ENCODE measurements at places on chromosomes 7 and 10.

DNA sequence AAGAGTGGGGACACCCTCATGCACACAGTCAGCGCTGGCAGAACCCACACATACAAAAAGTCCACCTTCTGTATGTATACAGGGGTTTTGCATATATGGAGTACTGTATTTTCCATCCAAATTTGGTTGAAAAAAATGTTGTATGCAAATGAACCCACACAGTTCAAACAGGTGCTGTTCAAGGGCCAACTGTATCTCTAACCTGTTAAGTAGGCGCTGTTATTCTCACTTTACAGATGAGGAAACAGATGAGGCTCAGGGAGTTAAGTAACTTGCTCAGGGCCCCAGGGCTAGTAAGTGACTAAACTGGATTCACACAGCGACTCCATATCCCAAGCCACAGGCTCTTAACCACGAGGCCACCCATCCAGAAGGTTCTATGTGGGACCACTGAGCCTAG is 69.9 kb downstream of the C10orf105 start:
- no peak for DNase-seq

DNA sequence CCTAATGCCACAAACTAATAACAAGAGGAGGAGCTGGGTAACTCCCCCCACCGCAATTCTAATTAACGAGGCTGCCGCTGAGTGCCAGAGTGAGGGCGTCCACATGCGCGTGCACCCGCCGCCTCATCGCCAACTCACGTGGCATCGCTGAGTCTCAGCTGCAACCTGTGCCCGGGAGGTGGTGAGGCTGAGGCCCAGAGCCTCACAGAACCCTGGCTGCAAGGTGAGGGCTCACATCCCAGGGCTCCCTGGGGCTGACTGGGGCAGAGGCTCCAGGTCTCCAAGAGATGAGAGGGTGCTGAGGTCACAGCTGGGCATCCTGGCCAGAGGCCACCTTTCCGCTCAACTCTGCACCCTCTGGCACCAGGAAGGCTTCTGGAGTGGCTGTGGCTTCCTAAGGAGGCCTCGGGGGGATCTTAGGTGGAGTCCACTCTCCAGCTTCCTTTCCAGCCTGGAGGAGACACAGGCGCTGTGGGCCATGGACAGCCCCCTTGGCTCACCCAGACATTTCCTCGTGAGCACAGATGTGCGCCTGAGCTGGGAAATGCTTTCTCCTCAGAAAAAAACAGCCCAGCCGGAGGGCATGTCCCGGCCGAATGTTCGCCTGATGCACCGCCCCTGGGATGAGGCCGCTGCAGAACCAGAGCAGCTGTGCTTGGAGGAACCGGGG is 242.6 kb downstream of the MAD1L1 start:
- no peak for DNase-seq

DNA sequence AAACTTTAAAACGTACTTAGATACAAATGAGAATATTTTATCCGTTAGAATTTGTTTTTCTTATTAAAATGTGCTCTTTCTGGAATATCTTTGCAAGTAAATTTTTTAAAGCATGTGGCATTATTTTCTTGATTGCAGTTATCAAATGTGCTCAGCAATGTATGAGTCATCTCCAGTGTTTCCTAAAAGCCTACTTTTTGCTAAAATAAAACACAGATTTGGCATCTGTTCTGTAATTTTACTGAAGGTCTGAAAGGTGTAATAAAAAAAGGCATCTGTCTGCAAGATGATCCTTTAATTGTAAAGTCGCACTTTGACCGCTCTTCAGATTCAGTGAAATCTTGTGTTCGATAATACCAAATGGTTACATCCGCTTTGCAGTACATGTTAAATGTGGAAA is 3.4 kb downstream of the GNAT3 start:
- DNase-seq, result no peak

DNA sequence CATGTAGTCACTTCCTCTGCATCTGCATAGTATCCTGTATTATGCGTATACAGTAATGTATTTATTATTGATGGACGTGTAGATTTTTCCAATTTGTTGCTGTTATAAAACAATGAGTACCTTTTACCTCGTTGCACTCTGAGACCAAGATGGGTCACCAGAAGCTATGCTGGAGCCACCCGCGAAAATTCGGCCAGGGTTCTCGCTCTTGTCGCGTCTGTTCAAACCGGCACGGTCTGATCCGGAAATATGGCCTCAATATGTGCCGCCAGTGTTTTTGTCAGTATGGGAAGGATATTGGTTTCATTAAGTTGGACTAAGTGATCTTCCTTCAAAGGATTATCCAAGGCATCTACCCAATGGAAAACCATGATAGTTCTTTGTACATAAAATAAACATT is 1.0 kb downstream of the PSMC2 start:
- DNase-seq, result no peak

DNA sequence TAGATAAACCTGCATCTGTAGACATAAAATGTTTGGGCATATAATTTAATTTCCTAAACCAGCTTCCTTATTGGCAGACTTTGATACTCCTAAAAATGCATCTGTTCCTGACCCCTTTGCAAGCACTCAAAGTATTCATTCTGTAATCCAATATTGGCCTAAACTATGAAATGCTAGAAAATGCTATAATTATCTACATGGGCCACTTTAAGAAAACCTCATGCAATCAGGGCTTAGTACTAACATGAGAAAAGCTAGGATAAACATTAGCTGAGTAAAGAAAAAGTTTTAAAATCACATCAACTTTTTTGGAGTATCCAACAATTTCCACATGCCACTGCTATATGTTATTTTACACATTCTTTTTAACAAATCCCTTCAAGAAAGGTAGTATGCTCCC is 57.2 kb downstream of the PARD3 start:
- DNase-seq, result no peak

DNA sequence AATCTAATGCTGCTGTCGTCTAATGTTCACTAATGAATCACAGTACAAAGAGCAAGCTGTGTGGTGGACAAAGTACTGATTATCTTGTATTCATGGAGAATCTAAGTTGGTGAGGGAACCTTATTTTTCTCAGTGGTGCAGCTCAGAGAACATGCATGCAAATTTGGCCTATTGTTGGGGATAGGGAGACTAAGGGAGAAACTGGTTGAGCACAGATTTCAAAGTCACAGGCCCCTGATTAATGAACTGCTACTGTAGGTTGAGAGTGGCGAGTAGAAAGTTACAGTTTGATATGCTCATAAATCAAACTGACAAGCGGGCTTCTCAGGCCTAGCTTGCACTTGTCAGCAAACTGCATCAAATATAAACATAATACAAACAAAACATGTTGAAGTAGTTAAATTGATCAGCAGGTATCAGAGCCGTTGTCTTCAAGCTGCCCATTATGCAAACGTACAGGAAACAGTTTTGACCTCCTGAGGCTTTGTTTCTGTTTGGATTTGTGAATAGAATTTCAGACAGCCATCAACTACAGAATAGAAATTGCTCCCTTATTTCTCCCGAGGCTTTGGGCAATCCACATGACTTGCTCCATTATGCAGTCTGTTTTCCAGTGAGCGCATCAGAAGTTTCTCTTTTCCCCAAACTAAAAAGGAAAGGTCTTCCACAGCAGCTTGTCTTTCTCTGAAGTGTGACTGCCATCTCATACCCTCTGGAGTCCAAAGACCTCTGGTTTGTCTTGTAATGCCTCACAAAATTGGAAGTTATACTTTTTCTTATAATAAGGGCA is 215.8 kb downstream of the FOXP2 start:
- peak; percentile 12 for DNase-seq

DNA sequence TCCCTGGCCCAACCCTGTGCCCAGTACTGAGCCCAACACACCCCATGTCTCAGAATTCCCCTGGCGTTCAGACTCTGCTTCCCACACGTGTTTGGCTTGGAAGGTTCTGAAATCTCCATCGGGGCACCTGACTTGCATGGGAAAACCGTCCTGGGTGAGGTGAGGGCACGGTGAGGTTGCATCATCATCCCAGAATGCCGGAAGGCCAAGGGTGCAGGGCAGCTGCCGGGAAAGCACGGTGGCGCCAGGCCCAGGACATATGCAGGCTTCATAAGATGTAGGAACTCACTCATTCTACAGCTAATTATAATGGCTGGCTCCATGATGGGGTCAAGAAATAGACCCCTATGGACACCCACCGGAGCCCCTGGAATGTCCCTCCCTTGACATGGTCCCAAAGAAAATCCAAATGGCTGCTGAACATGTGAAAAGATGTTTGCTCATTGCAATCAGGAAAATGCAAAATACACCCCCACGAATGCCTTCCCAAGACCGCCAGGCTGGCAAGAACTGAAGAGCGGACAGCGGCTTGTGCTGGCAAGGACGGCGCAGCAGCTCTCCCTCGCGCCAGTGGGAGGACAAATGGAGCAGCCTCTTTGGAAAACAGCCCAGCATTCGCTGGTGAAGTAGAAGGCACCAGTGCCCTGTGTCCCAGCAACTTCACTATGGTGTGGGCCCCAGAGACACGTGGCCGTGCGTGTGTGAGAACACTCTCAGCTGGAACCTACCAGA is 2.3 kb downstream of the KNDC1 start:
- DNase-seq, result no peak

- peak; percentile 10 for DNase-seq
Observed at GRCh38 chr7:132225216-132226030, 350.8 kb downstream of the PLXNA4 start.

DNA sequence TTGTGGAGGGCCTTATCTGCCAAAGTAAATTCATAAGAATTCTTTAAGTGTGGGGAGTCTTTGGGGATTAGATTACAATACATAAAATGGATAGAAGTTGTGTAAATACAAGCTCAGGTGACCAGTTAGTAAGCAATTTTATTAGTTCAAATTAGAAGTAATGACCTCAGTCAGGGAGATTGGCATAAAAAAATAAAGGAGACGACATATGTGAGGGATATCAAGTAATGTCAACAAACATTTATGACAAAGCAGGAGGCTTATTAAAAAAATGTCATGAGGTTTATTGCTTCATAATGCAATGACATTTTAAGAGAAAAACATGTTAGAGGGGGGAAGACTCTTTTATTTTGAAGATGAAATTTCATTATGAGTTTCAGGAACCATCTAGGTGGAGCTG is 1137.0 kb upstream of the PHF14 start:
- no peak for DNase-seq

DNA sequence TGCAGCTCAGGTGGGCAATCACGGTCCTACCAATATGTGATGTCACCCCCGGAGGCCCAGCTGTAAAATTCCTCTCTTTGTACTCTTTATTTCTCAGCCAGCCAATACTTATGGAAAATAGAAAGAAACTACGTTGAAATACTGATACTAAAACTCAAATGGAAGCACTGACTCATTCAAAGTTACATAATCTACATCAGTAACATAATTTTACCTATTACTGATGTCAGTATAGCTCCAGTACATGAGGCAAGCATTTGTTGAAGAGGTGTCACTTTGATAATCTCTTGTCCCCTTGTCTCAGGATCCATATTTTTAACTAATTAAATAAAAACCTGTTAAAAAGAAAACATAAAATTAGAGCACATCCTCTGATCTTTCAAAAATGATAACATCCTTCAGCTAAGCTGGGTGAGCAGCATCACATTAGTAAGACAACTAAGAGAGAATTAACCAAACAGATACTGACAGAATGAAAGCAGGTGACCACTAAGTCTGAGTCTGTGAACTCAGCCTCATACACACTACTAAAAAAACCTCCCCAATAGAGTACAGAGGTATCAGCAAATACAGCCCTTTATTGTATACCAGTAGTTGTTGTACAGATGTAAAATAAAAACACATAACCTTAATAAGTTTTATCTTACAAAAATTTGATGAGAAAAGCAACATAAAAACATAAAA is 17.6 kb downstream of the SLC25A40 start:
- DNase-seq, result no peak

GRCh38 chr10:101066896-101067355 is 5.1 kb downstream of the KAZALD1 start:
- peak; percentile 45 for DNase-seq

All from hepatocyte (in vitro differentiated cells).